ENCODE measurements at places on chromosomes 4 and X.

GRCh38 chrX:27222661-27223060, 240.5 kb downstream of the PPP4R3C start:
- DNase-seq: no peak

DNA sequence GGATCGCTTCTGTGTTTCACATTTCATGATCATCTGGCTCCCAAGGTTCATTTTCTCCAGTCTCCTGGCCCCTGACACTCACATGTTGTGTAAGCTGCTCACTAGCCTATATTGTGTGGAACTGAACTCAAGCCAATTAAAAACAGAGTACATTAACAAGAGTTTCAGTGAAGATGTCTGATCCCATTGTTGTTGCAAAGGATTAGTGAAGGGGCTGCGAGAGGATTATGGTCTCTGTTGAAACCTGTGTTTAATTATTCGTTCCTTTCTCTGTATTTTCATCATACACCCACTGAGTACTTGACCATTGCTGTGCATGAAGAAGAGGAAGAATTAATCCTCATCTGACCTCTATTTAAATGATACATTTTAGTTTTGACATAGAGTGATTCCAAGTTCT, 54.7 kb downstream of the AFF2 start:
- DNase-seq: no peak

DNA sequence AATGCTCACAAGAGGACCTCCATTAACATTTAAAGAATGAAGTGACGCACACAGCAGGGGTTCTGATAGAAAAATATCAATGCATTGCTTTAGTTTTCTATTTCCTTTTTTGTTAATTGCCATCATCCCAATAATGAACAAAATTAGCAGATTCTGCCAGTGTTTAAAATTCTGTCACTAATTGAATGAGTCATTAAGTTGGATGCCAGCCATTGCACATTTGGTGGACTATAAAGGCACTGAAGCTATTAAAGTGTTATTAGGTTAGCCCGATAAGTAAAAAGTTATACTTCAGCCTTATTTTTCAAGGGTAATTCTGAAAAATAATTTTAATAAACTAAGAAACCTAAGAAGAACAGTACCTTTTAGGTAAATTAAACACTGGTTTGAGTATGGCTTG, 53.1 kb downstream of the MAP3K15 start:
- DNase-seq: no peak

GRCh38 chr4:85696661-85697060, 221.7 kb downstream of the ARHGAP24 start:
- no peak for DNase-seq

GRCh38 chr4:11341337-11342043, 87.2 kb downstream of the HS3ST1 start:
- no peak for DNase-seq

DNA sequence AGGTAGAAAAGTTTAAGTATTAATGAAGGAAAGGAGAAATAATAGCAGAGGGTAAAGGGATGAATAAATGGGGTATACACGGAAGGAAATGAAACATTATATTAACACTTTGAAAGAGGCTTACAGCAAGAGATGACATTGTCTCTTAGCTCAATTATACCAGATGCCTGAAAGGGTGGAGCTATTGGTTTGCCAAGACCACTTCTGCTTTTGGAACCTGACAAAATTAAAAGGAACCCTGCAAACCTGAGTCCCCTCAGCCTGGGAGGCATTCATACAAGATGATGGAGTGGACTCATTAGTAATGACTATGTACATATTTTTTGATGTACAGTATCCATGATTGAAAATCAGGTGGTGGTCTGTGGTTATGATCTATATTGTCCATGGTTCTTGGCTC, 45.1 kb upstream of the HPF1 start:
- no peak for DNase-seq

GRCh38 chr4:151862766-151863165, 102.0 kb upstream of the GATB start:
- DNase-seq: no peak

DNA sequence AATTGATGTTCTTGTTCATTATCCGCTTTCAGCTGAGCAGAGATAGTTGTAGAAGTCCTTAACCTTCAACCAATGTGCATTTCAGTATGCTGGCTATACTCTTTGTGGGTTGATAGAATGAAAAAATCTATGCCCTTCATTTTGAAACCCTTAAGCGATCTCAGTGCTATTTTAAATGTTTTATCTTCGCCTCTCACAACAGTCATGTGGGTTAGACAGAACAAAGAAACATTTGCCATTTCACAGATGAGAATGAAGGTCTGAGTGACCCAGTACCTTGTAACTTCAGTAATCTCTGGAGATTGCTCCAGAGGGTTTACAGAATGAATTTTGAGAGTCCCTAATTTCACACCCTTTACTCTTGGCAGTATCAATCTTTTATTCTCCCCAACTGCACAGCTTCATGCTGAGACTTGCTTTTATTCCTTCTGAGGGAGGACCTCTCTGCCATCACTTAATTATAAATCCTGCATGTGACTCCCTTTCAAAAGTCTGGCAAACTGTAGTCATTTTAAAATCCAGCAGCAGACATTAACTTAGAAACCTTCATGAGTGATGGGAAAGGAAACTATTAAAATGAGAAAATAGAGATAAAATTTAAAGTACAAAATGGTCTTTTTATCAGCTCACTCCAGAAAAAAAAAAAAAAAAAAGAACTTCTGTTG, 921.5 kb downstream of the RAB28 start:
- no peak for DNase-seq

Data from naive thymus-derived CD8-positive, alpha-beta T cell (primary cell).